ENCODE measurements at places on chromosomes 3 and 15.

DNA sequence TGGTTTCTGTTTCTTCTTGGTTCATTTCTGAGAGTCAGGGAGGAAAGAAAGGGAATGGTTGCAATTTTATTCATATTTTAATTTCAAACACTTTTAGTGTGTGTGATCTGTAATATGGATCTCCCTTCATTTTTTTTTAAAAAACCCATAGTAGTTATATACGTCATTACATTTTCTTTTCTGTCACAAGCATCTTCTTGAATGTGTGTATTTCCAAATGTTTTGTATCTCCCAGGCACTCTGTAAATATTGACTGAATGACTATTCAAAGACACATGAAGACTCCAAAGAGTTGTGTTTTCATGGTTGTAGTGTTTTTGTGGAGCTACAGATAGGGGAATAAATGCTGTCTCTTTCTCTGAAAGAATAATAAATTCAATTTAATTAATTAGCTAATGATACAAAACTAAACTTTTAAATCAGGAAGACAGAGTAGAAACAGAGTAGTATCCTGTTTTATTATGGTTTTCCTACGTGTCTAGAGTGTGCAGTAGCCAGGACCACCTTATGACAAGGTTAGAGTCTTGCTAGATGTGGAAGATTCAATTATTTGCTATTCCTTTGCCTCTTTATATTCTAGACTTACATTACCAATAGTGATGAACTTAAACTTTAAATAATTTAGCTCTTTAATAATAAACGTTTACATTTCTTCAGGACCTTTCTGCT is 35.5 kb downstream of the NECTIN3 start:
- DNase-seq, result no peak

DNA sequence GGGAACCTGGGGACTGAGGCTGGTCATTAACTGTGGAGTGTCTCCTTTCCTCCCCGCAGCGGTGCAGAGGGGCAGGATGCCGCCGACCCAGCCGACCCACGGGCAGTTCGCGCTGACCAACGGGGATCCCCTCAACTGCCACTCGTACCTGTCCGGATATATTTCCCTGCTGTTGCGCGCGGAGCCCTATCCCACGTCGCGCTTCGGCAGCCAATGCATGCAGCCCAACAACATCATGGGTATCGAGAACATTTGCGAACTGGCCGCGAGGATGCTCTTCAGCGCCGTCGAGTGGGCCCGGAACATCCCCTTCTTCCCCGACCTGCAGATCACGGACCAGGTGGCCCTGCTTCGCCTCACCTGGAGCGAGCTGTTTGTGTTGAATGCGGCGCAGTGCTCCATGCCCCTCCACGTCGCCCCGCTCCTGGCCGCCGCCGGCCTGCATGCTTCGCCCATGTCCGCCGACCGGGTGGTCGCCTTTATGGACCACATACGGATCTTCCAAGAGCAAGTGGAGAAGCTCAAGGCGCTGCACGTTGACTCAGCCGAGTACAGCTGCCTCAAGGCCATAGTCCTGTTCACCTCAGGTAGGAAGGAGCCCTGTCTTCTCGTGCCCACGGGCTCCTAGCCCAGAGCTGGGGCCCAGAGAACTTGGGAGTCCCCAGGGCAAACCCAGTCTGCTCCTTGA is 3.7 kb downstream of the NR2F2 start:
- peak; percentile 48 for DNase-seq

- DNase-seq, result peak; percentile 85
Observed at GRCh38 chr3:126472277-126473006, 3.2 kb downstream of the ZXDC start.

GRCh38 chr3:51500632-51501131 is 867 bp upstream of the DCAF1 start:
- no peak for DNase-seq

DNA sequence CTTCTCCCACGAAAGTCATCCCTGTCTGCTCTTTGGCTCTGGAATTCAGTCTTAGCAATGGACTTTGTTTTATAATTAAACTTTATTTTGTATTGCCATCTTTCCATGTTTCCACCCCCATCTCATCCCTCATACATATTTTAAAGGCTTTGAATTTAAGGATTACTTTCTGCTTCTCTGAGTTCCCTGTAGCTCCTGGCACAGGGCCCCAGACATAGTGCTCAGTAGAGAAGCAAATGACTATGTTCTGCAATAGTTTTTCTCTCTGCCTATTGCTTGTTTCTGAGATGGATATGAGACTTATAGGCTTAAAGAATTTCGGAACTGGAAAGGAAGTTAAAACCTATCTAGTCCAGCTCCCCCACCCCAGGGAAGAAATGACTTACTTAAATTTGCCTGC is 197.0 kb downstream of the LPP start:
- DNase-seq, result no peak

- DNase-seq, result no peak
Observed at GRCh38 chr3:194852345-194852744, 166.7 kb downstream of the FAM43A start.

DNA sequence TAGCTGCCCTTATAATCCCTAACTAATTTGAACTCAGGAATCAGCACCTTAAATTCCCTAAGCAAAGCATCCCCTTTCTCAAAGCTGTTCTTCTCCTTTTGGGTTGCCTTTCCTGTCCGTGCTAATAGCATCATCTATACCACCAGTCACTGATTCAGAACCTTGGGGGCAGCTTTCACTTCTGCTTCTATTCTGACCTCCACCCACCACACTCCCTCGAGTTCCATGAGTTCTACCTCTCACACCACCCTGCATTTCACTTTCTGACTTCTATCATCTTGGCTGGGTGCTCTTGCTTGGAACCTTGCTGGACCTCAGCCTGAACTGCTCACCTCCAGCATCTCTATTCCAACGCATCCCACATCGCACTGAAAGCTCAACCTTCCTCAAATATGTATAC is 55.4 kb upstream of the KCNMB2 start:
- no peak for DNase-seq

- no peak for DNase-seq
Observed at GRCh38 chr15:31161951-31162350, 60.4 kb upstream of the TRPM1 start.

DNA sequence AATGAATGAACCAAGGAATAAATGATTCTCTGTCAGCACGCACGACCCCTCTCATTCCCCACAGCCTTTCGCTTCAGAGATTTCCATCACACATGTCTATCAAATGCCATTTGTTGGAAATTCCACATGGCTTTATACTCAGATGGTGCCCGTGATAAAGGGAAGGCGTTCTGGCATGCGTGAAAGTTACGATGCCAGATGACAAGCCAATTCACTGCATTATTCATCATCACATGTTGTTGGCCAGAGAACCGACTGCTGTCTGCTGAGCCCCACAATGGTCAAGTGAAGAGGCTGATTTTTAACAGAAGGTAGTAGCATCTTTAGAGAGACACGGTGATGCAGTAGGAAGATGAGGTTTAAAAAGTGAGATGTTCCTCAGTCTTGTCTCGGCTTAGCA is 74.1 kb upstream of the FRMD4B start:
- no peak for DNase-seq

- no peak for DNase-seq
Observed at GRCh38 chr3:11236588-11237461, 35.4 kb upstream of the ATG7 start.

GRCh38 chr3:54426381-54426780 is 304.0 kb downstream of the CACNA2D3 start:
- DNase-seq, result no peak
